ENCODE measurements at places on chromosomes 2 and 18. TPM values are rescaled to one million over a fixed set of nuclear protein-coding genes. Genes with fewer than 3 reads are reported as not detected.

The INO80B gene
- total RNA-seq: 14.5 TPM

DNA sequence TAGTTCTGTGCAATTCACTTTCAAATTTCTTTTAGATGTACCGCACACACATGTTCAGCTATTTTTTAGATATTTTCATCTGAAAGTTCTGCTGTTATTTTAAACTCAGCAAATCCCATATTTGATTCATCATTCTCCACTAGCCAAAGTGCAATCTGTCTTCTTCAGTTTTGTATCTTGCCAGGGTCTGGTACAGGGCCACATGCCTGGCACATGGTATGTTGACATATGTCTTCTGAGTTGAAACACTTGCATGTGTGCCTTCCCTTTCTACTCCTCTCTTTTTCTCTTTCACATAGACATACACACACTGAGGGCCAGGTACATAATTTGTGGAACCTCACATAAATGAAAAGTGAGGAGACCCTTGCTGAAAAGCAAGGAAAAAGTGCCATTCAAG lies 25.7 kb upstream of the SESTD1 start:
- no peaks in the 10 kb centered on the region for H3K36me3 ChIP-seq
- no peak for DNase-seq
- no peaks in the 10 kb centered on the region for H3K27me3 ChIP-seq
- H3K27ac ChIP-seq: no peak overlapping the region

DNA sequence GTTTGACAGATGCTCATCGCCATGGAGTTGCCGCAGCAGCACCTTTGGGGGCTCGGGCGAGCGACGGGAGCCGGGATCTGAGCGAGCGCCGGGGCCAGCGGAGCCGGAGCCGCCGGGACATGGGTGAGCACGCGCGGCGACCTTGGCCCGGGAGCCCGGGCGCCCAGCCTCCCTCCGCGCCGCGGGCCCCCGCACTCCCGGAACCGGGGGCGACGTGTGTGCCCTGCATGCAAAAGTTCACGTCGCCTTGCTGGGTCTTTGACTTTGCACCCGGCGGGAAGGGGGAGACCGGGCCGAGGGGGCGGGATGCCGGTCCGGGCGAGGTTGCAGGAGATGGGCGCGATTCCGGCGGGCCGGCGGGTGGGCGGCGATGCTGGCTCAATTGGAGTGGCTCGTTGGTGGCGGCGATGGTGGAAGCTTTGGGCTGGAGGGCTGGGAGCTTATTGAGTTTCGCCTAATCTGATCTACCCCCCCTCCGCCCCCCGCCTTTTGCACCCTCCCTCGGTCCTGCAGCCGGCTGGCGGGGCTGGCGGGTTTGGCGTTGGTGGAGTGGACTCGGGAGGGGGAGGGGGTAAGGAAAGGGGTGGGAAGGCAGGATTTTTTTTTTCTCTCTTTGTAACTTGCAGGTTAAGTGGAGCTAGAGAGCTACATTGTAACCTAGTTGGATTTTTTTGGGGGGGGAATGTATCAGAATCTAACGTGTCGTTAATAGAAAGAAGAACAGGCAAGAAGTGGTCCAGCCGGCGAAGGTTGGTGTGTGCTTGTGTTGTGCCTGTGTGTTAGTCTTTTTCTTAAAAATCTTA lies at the start of gene SETBP1:
SETBP1 (plus strand) TSS at position 616 of the 803 bp plus-strand sequence. CDS start 20,459 bp downstream, outside the sequence.
- H3K4me3 ChIP-seq: peak within 1 kb of the TSS; percentile 40
- H3K36me3 ChIP-seq: no peaks in the 10 kb centered on the region
- H3K27me3 ChIP-seq: peaks cover 3% of the 10 kb centered on the region
- H3K4me1 ChIP-seq: no peaks in the 10 kb centered on the region
- DNase-seq: no peak

DNA sequence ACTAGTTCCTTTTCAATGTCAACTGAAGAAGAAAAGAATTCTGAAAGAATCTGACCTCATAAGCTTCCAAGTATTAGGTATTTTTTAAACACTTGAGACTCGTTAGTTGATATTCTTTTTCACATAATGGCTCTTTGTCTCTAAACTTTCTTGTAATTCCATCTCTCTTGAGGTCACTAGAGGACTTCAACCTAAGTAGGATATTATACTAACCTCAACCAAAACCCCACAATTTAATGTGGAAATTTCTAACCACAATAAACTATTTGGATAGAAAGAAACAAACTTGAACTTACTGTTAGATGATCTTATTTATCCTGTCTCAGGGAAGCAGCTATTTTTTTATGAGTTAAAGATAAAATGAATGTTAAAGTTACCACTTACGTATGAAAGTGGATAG lies 206.9 kb upstream of the FSIP2 start:
- H3K4me3 ChIP-seq: no peak overlapping the region
- H3K27me3 ChIP-seq: no peaks in the 10 kb centered on the region
- no peak overlapping the region for H3K27ac ChIP-seq
- no peaks in the 10 kb centered on the region for H3K36me3 ChIP-seq

All from HepG2 (cell line).